ENCODE measurements at places on chromosomes 4 and X.

- peak; percentile 70 for DNase-seq
These were observed 9.4 kb downstream of the TMEM187 start for GRCh38 chrX:153981771-153982533.

DNA sequence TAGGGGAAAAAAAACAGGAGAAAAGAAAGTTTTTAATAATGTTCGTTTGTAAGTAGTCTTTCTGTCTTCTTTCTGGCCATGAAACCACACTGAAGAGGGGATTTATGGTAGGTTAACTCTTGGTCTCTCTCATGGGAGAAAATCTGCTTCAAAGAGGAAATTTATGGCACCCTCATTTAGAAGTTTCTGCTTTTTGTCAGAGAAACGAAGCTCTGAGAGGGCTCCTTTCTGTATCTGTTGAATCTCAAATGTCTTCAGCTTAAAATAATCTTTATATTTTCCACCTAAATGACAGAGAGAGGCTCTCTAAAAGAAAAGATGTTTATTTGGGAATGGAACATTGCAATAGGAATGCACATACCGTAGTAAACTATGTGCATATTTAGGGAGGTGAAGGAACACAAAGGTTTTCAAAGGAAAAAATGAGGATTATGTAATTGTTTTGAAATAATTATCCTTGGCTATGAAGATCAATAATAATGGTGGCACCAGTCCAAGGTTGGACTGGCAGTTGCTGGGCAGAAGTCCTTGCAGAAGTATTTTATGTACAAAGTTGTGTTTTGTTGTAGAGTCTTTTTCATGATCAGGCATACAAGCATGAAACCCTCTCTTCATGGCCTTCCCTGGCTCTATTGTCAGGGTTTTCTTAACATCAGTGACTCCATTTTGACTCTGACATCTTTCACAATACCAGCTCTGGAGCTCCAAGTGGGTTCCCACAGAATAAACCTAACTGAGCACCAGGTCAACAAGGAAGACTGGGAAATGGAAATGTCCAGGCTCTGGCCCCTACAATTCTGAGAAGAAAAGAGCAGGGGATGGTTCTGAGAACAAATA is 53.0 kb upstream of the HPSE start:
- no peak for DNase-seq

GRCh38 chr4:55879224-55879623 is 25.8 kb downstream of the EXOC1 start:
- no peak for DNase-seq

GRCh38 chr4:77199276-77199675 is 42.3 kb downstream of the CCNG2 start:
- no peak for DNase-seq

GRCh38 chr4:2024683-2025082 is 15.9 kb upstream of the NELFA start:
- no peak for DNase-seq

- DNase-seq = no peak
These were observed 1761.0 kb downstream of the STIM2 start for GRCh38 chr4:28621591-28621990.

DNA sequence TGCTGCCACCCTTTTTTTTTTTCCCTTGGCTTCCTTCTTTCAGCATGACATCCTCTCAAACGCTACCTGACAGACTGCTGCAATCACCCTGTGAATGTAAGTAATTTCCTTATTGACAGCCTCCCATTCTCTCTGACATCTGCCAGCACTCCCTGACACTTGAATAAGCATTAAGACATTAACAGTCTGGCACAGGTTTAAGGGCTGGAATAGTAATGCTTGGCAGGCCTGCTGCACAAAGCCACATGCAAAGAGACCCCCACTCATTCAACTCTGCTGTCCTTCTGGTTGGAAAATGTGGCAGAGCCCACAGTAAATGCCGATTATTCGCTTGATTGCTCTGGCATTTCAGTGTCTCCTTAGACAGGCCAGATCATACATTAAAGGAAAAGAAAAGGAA is 28.1 kb upstream of the RASGEF1B start:
- DNase-seq = no peak

GRCh38 chr4:149781150-149781549 is 34.5 kb downstream of the IQCM start:
- no peak for DNase-seq

DNA sequence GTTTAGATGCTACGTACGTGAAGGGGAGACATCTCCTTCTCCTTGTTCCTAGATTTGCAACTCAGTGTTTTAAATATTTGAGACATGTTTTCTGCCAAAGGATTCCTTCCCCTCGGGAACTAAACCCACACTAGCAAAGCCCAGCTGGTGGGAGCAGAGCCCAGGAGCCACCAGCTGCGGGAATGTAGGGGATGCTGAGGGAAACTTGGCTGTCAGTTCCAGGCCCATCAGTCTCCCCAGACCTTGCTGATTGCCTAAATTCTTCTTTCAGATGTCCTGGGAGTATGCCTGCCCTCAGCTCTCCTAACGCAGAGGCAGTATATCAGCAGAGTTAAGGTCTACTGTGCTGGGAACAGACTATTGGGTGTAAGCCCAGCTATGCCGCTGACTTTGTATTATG is 630.0 kb upstream of the TENM3 start:
- DNase-seq = no peak

- DNase-seq = no peak
These were observed 372.0 kb downstream of the ARAP2 start for GRCh38 chr4:35872273-35872672.

DNA sequence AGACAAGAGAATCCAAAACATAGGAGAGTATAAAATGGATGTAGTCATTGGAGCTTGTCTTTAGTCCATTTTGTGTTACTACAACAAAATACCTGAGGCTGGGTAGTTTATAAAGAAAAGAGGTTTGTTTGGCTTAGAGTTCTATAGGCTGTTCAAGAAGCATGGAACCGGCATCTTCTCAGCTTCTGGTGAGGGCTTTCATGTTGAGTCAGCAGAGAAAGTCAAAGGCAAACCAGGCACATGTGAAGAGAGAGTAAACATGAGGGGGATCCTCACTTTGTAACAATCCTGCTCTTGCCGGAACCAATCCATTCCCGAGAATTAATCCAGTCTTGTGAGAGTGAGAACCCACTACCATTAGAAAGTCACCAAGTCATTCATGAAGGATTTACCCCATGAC is 8.1 kb upstream of the HCCS start:
- DNase-seq = no peak

GRCh38 chr4:136056748-136057147 is 1475.5 kb downstream of the PCDH18 start:
- no peak for DNase-seq

DNA sequence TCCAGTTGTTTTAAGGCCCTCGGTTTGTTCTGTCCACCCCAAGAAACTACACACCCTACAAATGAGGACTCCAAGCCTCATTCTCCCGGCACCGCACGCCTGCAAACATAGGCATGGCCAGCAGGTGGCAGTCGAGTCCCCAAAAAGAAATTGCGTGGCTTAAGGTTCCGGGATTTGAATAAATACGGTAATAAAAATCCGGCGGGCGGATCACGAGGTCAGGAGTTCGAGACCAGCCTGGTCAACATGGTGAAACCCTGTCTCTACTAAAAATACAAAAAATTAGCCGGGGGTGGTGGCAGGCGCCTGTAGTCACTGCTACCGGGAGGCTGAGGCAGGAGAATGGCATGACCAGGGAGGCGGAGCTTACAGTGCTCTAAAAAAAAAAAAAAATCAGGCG is 21.8 kb upstream of the CSF2RA start:
- DNase-seq = peak; percentile 58

- no peak for DNase-seq
These were observed 146.8 kb upstream of the NALF2 start for GRCh38 chrX:69357317-69357716.

- DNase-seq = peak; percentile 57
These were observed 74.1 kb upstream of the STOX2 start for GRCh38 chr4:183831026-183831446.
